ENCODE measurements at places on chromosomes 7 and 10. TPM values are rescaled to one million over a fixed set of nuclear protein-coding genes. Genes with fewer than 3 reads are reported as not detected.

- no peak for DNase-seq
Observed at GRCh38 chr10:14557567-14557966, 217.1 kb downstream of the FAM107B start.

GRCh38 chr10:79038841-79039201 lies 29.9 kb upstream of the ZMIZ1 start:
- DNase-seq, result peak; percentile 19

GRCh38 chr10:46028584-46029460 lies 1.6 kb downstream of the NCOA4 start:
- DNase-seq, result no peak

Gene PDCD11
- total RNA-seq, result 21.4 TPM

Gene PRRT4
- total RNA-seq, result 0.30 TPM

Data from upper lobe of left lung (tissue), 6 donors.